Fibroblast of villous mesenchyme (primary cell): ENCODE measurements at places on chromosomes 12 and 14. TPM values are rescaled to one million over a fixed set of nuclear protein-coding genes. Genes with fewer than 3 reads are reported as not detected.

- DNase-seq: peak; percentile 19
These were observed at the start of gene FAR2 for GRCh38 chr12:29148911-29149690. Gene FAR2 (plus strand): TSS chr12:29149278. CDS start chr12:29270450, 121,172 bp downstream.

- no peak for DNase-seq
These were observed 44.6 kb downstream of the DCAF5 start for GRCh38 chr14:69108358-69108757.

DNA sequence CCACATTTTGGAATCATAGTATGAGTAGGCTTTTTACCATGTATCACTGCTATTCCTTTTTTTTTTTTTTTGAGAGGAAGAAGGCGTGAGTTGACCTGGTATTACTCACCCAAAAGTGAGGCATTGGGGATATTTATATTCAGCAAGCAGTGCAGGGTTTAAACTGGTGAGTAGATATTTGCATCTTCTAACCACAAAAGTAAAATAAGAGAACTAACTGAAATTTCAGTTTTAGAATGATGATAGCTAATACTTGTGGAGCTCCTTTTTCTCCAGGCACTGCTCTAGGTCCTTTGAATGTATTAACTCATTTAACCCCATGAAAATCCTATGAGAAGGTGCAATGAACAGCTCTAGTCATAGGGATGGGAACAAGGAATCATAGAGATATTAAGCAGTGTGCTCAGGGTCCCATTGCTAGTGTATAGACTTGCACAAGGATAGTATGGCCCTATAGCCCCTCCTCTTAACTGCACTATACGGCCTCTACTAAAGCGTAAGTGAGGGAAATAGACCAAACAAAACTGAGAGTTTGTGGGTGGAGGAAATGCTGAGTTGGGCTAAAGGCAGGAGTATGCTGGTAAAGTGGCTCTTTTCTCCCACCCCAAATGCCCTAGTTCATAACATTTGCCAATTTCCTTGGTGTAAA, 104.3 kb upstream of the MAX start:
- peak; percentile 24 for DNase-seq

GRCh38 chr14:103472939-103473338, 49.7 kb downstream of the CKB start:
- no peak for DNase-seq

DNA sequence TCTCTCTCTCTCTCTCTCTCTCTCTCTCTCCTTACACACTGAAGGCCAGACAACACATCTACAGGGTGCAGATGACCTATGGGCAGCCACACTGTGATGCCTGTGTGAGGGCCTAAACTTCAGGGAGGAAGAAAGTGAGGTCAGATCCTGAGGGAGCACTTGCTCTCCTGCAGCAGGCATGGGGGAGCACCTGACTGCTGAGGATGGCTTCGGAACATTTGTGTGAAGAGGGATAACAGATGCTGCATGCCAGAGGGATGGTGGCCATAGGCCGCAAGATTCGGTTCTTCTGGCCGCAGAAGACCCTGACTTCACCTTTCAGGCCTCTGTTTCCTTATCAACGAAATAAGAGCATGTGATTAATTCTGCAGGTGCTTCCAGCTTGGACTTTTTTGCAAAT, 11.7 kb upstream of the SERPINA11 start:
- DNase-seq: no peak

DNA sequence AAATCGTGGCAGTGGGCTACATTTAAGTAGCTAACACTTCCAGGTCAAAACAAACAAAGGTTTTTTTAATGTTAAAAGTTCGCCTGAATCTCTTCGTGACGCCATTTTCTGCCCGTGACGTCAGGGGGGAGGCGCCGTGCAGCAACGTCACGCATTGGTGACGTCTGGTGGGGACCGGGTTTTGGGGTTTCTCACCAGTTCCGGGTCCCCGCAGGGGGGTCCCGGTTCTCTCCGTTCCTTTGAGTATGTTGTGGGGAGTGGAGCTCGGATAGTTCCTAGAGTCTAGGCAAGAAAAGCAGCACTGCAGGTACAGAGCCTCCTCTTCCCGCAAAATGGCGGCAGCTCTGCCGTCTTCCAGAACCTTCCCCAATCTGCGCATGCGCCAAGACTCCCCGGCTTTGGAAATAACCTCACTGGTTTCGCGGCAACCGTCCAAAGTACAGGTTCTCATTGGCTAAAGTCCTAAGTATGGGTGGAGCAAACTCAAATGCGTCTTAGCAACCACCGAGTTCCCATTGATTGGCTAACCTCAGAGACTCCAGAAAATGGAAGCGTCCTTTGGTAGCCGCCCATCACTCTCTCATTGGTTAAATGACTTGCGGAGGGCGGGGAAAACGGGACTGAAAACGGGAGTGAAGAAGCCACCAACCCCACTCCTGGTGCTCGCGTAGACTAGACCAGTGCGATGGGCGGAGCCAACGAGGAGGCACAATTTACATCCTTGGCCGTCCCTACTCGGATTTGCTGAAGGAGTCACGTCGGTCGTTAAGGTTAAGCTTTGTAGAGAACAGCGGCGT, at the start of gene RBM23:
Gene RBM23, minus strand, starts transcription at position 346 of the 797 bp plus-strand sequence.
- peak; percentile 100 for DNase-seq

DNA sequence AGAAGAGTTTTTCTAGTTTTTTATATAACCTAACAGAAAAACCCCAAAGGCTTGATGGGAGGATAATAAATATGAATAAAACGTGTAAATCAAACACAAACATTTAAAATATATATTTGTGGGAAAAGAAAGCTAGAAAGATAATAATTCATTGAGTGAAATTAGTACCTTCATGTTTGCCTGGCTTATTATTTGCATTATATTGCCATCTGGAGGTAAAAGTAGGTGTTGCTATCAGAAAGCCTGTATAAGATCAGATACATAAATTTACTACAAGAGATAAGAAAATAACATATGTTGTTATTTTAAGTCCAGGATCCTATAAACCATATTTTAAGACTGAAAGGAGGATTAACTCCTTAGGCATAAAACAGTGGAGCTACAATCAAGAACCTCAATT, 77.7 kb downstream of the NTS start:
- peak; percentile 14 for DNase-seq

DNA sequence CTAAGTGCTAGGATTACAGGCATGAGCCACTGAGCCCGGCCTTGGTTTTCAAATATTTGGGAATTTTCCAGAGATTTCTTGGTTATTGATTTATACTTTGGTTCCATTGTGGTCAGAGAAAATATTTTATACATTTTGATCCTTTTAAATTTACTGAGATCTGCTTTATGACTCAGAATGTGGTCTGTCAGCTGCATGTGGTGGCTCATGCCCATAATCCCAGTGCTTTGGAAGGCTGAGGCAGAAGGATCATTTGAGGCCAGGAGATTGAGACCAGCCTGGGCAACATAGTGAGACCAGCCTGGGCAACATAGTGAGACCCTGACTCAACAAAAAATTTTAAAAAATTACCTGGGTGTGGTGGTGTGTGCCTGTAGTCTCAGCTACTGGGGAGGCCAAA, 49.8 kb downstream of the ADCK1 start:
- DNase-seq: no peak

GRCh38 chr12:93243689-93244513, 133.8 kb upstream of the NUDT4 start:
- DNase-seq: peak; percentile 98

DNA sequence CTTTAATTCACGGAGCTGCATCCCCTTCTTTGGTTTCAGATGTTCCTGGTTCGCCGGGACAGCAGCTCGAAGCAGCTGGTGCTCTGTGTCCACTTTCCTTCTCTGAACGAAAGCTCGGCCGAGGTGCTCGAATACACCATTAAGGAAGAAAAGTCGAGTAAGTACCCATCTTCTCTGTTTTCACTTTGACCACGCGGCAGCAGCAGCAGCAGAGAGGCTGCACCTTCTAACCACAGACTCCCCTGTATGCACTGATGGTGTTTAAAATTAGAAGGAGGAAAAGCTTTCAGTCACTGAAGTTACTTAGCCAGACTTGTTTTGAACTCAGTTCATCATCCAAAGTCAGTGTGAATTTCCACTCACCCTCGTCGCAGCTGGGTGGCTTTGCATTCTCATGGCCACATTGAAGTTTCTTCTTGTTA, 63.8 kb downstream of the RIN3 start:
- DNase-seq: no peak

DNA sequence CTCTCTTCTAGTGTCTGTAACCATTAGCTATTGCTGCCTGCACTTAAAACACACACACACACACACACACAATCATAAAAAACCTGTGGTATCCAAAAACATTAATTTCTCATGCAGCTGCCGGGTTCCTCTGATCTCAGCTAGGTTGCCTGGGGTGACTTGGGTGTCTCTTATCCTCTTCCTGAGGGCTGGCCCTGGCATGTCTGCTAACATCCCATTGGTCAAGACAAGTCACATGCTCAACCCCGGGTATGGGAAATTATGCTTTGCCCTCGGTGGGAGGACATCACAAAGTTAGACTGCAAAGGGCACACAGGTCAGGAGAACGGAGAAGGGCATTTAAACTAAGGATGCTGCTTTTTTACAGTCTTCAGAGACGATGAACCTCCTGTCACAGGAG, 55.7 kb downstream of the TRPV4 start:
- DNase-seq: peak; percentile 26

DNA sequence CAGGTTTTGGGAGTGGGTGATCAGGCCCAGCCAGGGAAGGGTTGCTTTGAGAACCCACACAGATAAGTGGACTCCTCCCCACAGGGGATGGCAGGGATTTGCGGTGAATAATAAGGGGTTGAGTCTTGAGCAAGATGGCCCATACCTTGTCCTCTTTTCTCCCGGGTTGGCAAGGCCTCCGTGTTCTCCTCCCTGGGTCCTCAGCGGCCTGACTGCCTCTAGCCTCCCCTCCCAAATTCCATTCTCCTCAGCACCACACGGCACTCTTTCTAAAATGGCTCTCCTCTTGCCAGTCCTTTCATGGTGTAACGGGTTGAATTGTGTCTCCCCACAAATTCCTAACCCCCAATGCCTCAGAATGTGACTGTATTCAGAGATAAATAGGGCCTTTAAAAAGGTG, 70.0 kb downstream of the CHST11 start:
- no peak for DNase-seq

- peak; percentile 42 for DNase-seq
These were observed 17.8 kb downstream of the FBLN5 start for GRCh38 chr14:91929700-91930099.

DNA sequence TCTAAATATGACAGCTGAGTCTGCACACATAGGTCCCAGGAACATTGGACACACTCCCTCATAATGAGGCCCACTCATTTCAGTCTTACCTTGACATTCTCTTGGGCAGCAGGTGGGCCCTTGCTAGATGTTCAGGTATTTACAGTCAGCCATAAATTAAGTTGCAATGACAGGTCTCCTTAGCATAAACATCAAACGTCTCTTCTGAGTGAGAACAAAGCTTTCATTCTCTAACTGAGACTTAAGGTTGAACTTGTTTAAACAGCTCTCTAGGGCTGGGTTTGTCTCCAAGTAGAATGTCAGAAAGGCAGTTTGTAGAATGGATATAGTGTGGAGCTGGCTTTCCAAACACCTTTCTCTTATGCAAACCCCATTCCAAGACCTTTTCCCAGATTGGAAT, 10.3 kb downstream of the ACVR1B start:
- no peak for DNase-seq

GRCh38 chr14:23115039-23115731, 3.9 kb downstream of the CEBPE start:
- peak; percentile 94 for DNase-seq

The CHGA gene
- total RNA-seq: not detected in 2 replicates

The KRT4 gene
- total RNA-seq: not detected in 2 replicates

The ITGA7 gene
- 1.3 TPM in 2 replicates for total RNA-seq

The GLIPR1L2 gene
- total RNA-seq: 0.32 and 0.43 TPM in 2 replicates

The IGF1 gene
- total RNA-seq: under 0.01 and 0.64 TPM in 2 replicates

The GPR65 gene
- under 0.01 and 0.32 TPM in 2 replicates for total RNA-seq

The STXBP6 gene
- total RNA-seq: 2.9 and 4.7 TPM in 2 replicates

The PPP2R3C gene
- total RNA-seq: 35.4 and 39.7 TPM in 2 replicates

The KCNA5 gene
- not detected in 2 replicates for total RNA-seq
